Activated T-helper 1 cell treated with anti-CD3 and anti-CD28 coated beads, Interleukin-2, amount 50 U/mL, for 16 hours (primary cell): ENCODE measurements at places on chromosomes 2 and 18.
A peak's percentile ranks its signal among the peaks of the same experiment; 100 is the strongest.

GRCh38 chr2:212237350-212238095, 301.1 kb downstream of the ERBB4 start:
- no peak for DNase-seq

- DNase-seq = no peak
These were observed 147.6 kb downstream of the CCBE1 start for GRCh38 chr18:59549503-59550173.

DNA sequence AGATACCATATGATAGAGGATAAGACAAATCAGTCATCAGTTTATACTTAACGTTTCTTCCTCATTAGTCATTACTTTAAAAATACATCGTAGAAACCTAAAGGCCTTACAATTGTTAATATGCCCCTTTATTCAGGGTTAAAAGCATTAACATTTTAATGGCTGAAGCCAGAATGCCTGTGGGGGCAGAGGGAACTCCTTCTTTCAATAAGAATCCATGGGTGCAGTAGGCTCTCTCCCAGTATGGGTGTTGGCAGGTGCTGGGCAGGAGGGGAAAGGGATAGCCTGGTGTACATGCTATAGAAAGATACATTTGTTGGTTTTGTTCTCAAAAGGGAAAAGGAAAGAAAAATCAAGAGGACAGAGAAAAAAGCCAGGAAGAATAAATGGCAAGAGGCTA, 1035.7 kb upstream of the POU3F3 start:
- DNase-seq = no peak

GRCh38 chr2:101120124-101120996, 30.8 kb downstream of the TBC1D8 start:
- no peak for DNase-seq

DNA sequence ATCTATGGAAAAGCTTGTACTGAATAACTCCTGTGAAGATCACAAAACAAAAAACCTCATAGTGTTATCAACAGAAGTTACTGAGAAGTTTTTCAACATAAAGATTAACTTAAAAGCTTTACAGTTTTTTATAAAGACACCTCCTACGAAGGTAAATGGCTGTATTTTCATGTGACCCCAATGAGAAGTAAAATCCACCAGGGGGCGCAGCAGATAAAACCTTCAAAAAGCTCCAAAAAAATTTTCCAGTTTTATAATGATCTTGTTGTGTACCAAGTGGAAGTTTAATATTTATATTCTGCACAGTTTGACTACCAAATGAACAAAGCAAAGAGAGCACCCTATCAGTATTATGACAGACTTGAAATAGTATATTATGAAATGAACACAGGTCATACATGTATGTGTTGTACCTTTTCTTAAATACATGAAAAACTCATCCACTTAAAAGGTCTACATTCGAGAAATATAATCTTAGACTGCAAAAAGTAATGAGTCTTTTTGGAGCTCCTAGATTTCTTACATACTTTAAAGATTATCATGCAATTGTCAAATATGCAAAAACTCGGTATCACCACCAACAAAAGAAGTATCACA, 38.5 kb downstream of the PNO1 start:
- DNase-seq = peak; percentile 12

GRCh38 chr2:182542501-182543258, 115.8 kb upstream of the PDE1A start:
- no peak for DNase-seq

- no peak for DNase-seq
These were observed 160.2 kb upstream of the SMAD2 start for GRCh38 chr18:48090702-48091101.

DNA sequence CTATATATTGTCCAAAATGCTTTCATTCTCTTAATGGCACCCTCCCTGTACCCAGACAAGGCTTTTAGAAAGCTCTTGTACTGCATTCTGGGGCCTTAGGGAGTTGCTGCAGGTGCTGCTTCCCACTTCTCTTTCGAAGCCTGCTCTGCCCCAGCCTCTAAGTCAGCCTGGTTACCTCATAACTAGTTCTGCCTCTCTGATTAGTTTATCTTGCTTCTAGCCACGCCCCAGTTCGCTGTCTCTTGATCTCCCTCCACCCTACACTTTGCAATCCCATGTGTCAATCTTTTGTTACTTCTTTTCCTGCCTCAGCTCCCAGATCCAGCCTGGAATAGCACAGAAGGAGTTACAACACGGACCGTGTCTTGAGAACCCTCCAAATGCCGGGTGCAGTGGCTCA, 13.8 kb upstream of the NCOA1 start:
- DNase-seq = no peak

DNA sequence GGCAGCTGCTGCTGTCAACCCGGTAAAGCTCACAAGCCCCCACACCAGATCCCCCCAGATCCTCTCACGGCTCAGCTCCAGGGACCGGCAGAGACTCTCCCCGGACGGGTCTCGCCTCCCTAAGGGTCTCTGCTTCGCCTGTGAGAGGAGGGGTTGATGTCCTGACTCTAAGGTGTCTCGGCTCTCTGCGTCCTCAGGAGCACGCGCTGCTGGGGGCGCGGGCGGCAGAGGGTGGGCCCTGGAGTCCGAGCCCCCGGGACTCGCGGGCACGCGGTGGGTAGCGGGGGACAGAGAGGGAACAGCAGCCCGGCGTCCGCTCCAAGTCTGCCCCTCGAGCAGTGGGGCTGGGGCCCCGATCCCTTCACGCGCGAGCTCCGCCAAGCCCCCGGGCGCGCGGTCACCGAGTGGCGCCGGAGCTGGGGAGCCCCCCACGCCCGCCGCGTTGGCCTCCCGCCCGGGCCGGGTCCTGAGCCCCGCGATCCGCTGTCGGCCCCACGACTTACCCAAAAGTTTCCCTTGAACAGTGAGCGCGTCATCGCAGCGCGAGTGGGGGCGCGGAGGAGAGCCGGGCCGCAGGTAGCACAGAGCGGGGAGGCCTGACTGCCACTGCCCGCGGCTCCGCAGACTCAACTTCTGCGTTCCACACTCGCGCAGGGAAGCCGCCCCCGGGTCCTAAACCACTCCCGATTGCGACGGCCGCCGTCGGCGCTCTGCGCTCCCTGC, at the start of gene PSTPIP2:
TSS of gene PSTPIP2 (minus strand) at position 608 of the 723 bp plus-strand sequence. CDS start at position 536, 72 bp downstream.
- peak; percentile 44 for DNase-seq

DNA sequence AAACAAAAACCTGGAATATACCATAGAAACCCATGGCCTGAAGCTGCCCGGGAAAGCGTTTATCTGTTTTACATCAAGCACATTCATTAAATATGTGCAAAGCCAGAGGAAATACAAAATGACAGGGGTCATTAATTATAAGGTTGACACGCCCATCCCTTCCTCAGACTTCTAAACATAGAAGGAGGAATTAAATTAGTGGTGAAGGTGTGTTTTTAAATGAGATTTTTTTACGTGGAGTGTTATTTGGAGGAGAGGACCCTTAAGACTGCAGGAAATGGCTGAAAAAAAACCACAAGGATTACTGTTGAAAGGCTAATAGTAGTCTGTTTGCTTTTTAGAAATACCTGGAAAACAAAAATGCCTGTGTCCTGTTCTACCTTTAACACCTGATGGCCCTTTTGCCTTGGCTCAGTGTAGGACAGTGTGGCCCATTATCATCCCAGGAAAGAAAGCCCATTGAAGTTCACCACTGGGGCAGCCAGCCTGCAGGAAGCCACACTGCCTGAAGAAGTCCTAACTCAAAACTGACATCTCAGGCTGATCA, 123.2 kb downstream of the EPHA4 start:
- no peak for DNase-seq

DNA sequence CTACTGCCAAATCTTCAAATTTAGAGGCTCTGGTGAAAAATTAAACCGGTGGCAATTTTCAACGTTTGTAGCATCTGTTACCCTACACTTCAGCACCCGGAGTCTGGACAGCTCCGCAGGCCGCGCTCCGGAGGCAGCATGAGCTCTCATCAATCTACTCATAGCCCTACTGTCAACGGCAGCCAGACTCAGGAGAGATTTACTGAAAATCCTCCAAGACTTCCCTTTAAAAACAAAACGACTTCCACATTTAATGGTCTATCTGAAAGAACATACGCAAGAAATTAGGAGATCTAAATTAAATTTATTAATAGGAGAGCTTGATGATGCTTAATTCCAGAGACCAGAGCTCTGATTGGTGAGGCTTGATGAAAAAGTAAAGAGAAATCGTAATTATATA, 970 bp upstream of the ADCYAP1 start:
- no peak for DNase-seq

GRCh38 chr2:168033966-168034365, 213.4 kb downstream of the STK39 start:
- no peak for DNase-seq

DNA sequence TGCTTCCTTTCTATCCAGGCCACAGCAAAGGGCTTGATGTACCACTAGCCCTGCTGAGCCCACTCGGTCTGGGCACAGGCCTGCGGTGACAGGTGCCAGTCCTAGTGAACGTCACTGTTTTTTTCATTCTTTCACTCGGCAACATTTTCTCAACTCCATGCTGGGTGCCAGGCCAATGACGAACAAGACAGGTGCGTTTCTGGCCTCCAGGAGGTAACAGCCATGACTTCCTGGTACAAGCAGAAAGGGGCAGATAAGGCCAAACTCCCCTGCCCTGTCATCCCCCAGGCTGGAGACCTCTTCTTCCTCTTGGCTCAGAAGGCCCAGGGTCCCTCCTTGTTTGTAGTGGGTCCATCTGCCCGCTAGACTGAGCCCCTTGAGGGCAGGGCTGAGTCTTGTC, 55.7 kb upstream of the OTOF start:
- no peak for DNase-seq

DNA sequence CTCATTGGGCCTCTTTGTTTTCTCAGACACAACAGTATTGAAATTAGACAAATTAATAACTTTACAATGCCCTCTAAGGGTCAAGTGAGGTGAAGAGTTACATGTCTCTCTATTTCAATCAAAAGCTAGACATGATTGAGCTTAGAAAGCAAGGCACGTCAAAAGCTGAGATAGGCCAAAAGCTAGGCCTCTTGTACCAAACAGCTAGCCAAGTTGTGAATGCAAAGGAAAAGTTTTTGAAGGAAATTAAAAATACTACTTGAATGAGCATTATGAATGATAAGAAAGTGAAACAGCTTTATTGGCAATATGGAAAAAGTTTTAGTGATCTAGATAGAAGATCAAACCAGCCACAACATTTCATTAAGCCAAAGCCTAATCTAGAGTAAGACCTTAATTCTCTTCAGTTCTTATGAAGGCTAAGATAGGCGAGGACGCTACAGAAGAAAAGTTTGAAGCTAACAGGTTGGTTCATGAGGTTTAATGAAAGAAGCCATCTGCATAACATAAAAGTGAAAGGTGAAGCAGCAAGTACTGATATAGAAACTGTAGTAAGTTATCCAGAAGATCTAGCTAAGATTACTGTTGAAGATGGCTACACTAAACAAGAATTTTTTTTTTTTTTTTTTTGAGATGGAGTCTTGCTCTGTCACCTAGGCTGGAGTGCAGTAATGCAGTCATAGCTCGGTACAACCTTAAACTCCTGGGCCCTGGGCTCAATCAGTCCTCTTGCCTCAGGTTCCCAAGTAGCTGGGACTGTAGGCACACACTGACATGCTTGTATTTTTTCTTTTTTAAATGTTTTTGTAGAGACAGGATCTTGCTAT, 65.5 kb downstream of the FAM117B start:
- DNase-seq = no peak

DNA sequence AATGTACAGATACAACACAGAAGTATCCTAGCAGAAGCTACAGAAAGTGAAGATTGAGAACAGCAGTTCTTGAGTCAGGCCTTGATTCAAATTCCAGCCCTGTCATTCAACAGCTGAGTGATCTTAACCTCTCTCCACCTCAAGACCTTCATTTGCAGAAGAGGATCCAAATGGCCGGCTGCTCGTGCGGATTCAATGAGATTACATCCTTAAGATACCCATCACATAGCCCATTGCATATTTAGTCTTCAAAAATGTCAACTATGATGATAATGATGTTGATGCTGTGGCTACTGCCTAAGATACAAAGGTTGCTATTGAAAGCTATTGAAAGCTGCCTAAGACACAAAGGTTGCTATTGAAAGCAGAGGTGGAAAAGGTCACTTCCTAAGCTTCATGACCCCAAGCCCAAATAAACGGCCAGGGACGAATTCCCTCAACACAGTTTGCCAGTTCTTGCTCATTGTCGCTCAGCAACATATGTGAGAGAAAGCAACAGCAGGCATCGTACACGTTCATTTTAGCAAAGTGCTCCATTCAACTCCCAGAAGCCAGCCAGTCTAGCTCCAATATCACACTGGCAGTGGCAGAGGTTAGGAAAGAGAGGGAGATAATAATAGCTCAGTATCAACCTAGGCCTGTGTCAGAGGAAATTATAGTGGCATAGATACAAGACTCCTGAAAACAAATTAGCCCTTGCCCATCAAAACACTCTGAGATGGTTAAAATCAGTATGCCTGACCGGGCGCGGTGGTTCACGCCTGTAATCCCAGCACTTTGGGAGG, 36.1 kb downstream of the MRPL35 start:
- DNase-seq = no peak

- DNase-seq = no peak
These were observed 58.5 kb downstream of the ADCY3 start for GRCh38 chr2:24861500-24861899.

GRCh38 chr2:9219027-9219445, 12.4 kb downstream of the ASAP2 start:
- no peak for DNase-seq

DNA sequence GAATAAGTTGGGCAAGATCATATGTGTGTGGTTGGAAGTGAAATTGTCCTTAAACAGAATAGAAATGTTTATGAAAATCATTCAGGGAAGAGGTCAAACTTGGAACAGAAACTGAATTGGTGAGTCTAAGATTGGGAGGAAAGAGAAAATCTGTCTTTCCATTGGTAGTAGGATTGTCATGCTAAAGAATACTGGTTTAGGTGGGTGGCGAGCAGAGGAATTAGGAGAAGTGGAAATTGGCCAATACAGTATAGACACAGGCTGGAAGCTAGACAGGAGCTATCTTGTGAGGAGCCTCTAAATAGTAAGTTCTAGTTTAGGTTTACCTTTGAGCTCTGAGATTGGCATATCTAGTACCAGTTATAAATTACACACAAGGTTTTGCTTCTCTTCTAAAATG, 80.9 kb upstream of the KYNU start:
- no peak for DNase-seq

DNA sequence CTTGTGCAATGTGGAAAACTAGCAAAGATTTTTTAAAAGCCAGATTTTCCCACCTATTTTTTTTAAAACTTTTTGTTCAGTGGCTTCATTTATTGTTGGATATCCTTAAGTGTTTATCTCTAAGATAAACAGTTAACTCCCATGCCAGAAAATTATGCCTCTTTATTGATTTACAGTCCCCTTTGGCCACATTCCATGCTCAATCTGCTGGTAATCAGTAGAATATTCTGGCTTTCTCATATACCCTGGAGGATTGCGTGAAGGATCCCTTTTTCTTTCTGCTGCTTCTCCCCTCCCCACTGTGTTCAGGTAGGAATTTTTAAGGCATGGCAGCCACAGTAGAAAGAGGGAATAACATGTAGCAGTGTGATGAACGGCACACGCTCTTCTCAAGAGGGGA, 2.6 kb downstream of the GRHL1 start:
- no peak for DNase-seq

- no peak for DNase-seq
These were observed 344.6 kb upstream of the CHAC2 start for GRCh38 chr2:53422979-53423378.

- no peak for DNase-seq
These were observed 38.8 kb downstream of the TMEM178A start for GRCh38 chr2:39704540-39704939.
